ENCODE measurements at places on chromosomes 4 and X. TPM values are rescaled to one million over a fixed set of nuclear protein-coding genes. Genes with fewer than 3 reads are reported as not detected.

IL1RAPL1 gene
- total RNA-seq: not detected

- no peak overlapping the region for H3K27ac ChIP-seq
- no peak for DNase-seq
- H3K36me3 ChIP-seq: no peaks in the 10 kb centered on the region
- no peaks in the 10 kb centered on the region for H3K4me1 ChIP-seq
These were observed 271.2 kb downstream of the NLGN4X start for GRCh38 chrX:5957506-5957905.

DNA sequence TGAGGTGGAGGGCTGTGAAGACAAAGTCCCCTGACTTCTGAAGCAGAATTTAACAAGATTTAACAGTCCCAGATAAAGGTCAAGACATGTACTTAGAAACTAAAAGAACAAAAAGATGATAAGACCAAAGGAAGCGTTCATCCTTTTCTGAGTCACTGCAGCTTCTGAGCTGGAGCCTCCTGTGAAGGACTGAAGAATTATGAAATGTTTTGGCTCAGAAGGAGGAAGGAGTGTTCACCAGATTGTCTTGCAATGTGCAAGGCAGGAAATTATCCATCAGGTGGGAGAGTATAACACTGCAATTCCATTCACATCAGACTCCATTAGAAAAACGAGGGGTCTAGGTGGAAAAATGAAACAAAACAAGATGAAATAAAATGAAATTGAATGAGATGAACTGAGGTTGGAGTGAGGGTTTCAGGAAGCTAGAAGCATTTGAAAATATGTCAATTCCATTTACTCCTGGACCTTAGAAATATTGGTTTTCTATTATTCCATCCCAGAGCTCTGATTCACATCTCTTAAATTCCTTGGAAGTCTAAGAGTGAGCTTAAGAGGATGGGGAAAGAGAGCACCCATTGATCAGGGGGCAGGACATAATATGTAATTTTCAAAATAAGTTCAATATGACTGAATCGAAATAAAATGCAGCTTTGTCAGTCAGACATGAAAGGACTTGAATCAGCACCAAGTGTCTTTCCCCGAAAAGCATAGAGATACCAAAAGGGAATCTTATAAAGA lies 186.1 kb upstream of the LNX1 start:
- H3K36me3 ChIP-seq: no peaks in the 10 kb centered on the region
- DNase-seq: no peak
- H3K27me3 ChIP-seq: peaks cover 5% of the 10 kb centered on the region
- no peak overlapping the region for H3K4me3 ChIP-seq
- H3K27ac ChIP-seq: no peak overlapping the region

DNA sequence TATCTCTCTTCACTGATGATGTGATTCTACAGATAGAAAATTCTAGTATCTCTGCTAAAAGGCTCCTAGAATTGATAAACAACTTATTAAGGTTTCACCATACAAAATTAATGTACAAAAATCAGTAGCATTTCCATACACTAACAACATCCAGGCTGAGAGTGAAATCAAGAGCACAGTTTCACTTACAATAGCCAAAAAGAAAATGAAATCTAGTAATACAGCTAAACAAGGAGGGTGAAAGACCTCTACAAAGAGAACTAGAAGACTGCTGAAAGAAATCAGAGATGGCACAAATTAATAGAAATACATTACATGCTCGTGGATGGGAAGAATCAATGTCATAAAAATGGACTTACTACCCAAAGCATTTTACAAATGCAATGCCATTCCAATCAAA lies 751.9 kb downstream of the FSTL5 start:
- no peaks in the 10 kb centered on the region for H3K36me3 ChIP-seq
- DNase-seq: no peak
- H3K4me3 ChIP-seq: no peak overlapping the region

GRCh38 chrX:38750551-38750950 lies 50.7 kb upstream of the MID1IP1 start:
- no peak overlapping the region for H3K27ac ChIP-seq
- no peaks in the 10 kb centered on the region for H3K4me1 ChIP-seq
- no peaks in the 10 kb centered on the region for H3K36me3 ChIP-seq
- H3K27me3 ChIP-seq: no peaks in the 10 kb centered on the region
- no peak for DNase-seq

DNA sequence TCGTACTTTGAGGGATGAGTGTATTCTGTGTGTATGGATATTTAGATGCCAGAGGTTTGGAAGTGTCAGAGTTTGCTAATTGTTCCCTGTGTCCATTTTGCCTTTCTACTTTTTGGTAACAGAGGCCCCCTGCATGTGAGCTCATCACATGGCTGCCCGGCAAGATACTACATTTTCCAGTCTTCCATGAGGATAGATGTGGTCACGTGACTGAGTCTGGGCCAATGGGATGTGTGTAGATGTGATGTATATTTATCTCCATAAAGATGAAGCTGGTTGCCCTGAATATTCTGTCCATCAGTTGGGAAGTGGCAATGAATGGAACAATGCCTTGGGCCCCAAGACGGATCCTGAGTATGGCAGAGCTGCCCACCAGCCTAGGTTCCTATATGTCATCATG lies 29.0 kb upstream of the SMS start:
- no peak overlapping the region for H3K4me3 ChIP-seq
- H3K36me3 ChIP-seq: no peaks in the 10 kb centered on the region
- no peak for DNase-seq
- no peak overlapping the region for H3K27ac ChIP-seq

DNA sequence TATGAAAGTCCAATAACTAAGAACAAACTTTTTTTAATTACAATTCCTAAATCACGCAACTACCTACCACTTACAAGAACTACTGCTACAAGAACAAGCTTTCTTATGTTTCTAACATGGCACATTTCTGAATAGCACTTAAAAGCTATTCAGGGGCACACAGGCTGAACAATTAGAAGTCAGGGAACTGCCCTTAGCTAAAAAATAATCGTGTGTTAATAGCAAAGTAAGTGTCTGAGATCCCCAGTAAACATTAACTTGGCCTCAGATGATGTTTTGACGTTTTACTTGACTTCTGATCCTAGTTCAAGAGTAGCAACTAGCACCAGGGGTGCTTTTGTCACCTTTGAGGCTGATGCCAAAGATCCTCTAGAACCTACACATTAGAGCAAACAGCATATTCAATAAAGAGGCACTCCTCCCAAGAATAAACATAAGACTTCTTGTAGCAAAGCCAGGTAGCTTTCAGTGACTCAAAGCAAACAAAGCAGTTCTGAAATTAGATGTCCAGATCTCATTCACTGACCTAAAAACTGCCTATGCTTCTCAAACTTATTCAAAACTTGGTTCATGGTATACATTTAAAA lies 16.2 kb downstream of the SPOCK3 start:
- no peak overlapping the region for H3K4me3 ChIP-seq
- H3K4me1 ChIP-seq: peaks cover 2% of the 10 kb centered on the region
- H3K36me3 ChIP-seq: no peaks in the 10 kb centered on the region

- no peak overlapping the region for H3K4me3 ChIP-seq
- no peak overlapping the region for H3K27ac ChIP-seq
- no peaks in the 10 kb centered on the region for H3K4me1 ChIP-seq
- no peaks in the 10 kb centered on the region for H3K27me3 ChIP-seq
- no peaks in the 10 kb centered on the region for H3K36me3 ChIP-seq
These were observed 2412.8 kb downstream of the ARAP2 start for GRCh38 chr4:33831442-33832066.

GRCh38 chr4:35938936-35939335 lies 305.4 kb downstream of the ARAP2 start:
- H3K36me3 ChIP-seq: no peaks in the 10 kb centered on the region
- no peak for DNase-seq
- H3K4me3 ChIP-seq: no peak overlapping the region
- H3K4me1 ChIP-seq: no peaks in the 10 kb centered on the region
- H3K27ac ChIP-seq: no peak overlapping the region

DNA sequence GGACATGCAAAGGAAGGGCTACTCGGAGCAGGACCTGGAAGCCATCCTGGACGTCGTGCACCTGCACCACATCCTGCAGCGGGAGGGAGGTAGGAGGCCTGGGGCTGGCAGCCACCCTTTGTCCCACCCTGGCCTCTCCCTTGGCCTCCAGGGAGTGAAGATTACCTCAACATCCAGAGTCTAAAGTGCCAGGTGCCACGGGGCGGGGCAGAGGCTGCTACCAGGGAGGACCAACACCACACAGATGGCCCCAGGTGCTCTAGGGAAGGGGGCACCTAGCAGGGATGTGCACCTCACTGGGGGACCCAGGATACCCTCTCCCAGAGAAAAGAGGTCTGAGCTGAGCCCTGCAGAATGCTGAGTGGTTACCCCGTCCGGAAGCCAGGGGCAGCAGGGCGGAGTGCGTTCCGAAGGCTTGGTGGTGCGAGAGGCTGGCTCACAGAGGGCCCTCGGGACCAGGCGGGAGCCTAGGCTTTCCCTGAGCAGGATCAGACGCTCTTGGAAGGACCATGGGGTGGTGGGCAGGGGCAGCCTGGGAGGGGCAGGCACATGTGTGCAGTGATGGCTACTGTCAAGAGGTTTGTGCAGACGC lies 16.1 kb downstream of the ABCD1 start:
- H3K36me3 ChIP-seq: peaks cover 7% of the 10 kb centered on the region
- peaks cover 30% of the 10 kb centered on the region for H3K4me1 ChIP-seq
- peak overlapping the region; percentile 91 for H3K27ac ChIP-seq
- H3K27me3 ChIP-seq: peaks cover 2% of the 10 kb centered on the region
- DNase-seq: no peak

DNA sequence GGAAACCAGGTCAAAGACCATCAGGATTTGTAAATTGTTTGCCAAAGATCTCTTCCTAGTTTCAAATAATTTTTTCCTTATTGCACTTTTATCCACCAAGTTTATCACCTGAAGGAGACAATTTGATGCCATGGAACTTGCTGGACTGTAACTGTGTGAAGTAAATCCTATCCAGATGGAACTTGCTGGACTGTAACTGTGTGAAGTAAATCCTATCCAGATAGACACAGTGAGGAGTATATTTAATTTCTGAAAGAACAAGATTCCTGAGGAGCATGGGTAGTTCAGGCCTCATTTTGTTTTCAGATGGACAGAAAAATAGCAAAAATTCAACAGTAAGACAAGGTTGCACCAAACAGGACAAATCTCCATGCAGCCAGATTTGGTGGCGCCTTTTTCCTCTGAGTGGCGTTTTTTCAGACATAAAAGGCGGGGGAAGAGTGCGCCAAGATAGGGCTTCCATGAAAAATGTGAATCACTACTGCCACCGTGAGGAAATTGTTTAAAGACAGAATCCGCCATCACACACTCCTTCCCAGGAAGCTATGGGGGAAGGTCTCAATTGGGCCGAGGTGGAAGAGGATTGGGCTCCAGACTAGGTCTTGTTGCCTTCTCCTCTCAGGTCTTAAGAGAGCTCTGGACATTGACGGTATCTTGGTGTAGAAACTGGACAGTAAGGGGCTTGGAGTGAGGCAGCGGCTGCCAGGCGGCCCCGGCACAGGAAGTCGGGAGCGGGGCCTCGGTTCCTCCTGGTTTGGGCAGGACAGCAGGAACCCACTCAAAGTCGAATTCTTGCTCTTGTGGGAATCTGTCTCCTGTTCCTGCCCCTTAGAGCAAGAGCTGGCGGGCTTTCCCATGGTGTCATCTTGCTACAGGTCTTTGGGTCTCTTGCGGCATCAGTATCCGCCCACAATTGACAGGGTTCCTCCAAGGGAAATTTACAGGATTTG lies 234.7 kb downstream of the OR13H1 start:
- H3K4me3 ChIP-seq: no peak overlapping the region
- H3K4me1 ChIP-seq: no peaks in the 10 kb centered on the region
- no peaks in the 10 kb centered on the region for H3K27me3 ChIP-seq
- peaks cover 2% of the 10 kb centered on the region for H3K36me3 ChIP-seq
- H3K27ac ChIP-seq: no peak overlapping the region
- no peak for DNase-seq
